Right lobe of liver (tissue), 6 donors: ENCODE measurements at places on chromosomes 6 and 20.

DNA sequence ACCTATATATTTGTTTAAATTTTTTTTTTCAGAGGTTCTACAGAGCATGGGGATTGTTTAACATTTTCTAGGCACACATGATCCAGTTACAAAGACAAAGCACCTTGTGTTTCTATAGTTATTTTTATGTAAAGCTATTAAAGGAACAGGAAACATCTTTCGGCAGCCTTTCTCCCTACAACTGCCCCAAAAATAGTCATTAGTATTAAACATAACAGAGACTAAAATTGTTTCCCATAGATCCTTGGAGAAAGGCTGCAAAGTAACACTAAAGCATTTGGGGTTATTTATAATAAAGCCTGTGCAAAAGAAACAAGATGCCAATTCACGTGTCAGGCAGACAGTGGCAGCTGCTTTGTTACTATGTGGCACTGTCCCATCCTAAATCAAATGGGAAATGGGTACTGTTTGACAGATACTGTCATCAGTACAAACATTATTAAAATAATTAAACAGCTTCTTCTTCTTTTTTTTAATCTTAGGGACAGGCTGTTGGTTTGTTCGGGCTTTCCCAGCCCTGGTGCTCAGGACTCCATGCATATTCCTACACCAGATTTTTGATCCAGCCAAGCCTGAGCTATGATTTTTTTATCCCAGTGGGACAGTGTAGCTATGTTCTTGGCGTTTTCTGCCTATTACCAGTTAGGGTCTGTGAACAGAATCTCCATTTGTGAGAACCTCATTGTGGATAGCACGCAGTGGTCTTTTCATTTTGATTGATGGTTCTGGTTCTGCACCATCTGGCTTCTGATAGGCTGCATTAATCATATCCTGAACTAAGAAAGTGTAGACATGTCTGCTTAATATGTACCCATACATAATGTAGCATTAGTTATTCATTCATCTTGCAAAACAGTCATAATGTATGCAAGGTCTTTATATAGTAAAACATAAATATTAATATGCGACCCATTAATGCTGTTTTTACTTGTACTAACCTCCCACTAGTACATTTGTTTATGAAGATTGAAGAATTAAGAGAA is 460.4 kb upstream of the SOX4 start:
- no peak for DNase-seq

GRCh38 chr6:88843040-88843439 is 120.4 kb downstream of the RNGTT start:
- no peak for DNase-seq

- DNase-seq = no peak
These were observed 26.8 kb upstream of the CLIC5 start for GRCh38 chr6:46042355-46042999.

GRCh38 chr6:170360476-170360875 is 53.9 kb downstream of the FAM120B start:
- DNase-seq = no peak

DNA sequence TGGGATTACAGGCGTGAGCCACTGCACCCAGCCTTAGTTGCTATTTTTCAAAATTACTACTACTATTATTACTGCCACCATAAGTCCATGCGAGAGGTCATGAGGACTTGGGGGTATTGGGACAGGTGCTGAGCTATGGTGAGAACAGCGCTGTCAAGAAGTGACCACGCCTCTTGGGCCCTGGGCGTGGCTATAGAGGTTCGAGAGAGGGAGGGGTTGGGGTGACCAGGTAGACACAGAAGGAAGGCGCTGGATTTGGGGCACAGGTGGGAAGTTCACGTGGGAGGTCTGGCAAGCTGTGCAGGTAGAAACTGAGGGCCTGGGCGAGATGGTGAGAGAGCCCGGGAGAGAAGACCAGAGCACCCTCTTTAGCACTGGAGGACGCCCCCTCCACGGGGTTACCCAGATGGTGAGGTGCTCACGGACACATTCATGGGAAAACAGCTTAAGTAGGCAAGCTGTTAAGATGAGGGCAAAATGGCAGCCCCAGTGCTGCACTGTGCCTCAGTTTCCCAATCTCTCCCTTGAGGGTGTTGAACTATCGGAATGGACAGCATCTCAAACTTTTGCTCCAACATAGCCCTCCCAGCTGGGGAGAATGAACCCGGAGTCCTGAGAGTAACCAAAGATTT is 61.0 kb downstream of the RAB44 start:
- DNase-seq = no peak

GRCh38 chr6:83055366-83055964 is 10.2 kb downstream of the UBE3D start:
- DNase-seq = no peak

DNA sequence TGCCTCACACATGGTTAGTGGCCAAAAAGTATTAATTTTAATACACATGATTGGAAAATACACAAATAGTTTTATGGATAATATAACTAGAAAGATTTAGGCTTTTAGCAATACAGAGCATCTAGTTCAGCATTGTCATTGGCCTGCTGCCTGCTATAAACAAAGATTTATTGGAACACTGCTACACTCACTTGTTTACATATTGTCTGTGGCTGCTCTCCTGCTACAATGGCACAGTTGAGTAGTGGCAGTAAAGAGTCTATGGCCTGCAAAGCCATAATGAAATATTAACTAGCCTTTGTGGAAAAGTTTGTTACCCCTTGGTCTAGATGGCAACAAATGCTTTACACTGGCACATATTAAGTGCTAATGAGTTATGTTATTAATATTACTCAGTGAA is 37.8 kb downstream of the ZNF451 start:
- DNase-seq = no peak

GRCh38 chr6:48615041-48615440 is 504.0 kb upstream of the PTCHD4 start:
- DNase-seq = no peak

DNA sequence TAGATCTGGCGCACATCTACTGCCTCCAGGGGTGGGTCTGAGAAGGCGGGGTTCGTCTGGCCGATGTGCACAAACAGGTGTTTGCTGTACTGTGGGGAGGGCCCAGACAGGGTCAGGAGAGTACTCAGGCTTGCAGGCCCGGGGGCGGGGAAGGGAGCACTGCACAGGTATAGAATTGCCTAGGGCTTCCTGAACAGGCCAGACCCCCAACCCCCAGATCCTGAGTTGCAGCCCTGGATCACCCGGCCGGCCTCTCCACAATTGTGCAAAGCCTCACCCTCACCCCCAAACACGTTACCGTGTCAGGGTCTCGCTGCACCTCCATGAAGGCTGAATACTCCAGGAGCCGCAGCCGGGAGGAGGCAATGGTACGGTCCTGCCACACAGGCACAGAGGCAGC is 7.8 kb downstream of the RPL10A start:
- DNase-seq = no peak

DNA sequence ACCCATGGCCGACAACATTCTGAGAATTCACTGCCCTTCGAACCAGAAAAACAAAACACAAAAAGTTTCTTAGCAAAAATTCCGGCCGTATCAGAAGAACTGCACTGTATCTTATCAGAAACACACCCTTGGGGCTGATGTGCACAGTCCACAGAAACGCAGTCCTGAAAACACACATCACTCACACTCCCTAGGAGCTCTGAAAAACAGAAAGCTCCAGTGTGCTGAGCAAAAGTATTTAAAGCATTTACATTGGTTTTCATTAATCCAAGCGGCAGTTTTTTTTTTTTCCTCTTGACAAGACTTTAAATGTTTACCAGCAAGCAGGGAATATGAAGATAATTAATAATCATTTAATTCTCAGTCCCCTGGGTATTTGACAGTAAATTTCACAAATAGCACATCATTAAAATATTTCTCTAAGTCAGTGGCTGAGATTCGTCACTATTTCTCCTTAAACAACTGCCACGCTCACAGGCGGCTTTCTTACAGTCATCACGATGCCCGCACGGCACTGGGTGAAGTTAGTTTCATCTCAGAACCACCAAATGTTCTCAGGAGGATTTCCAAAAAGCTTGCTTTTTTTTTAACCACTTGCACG is 13.3 kb downstream of the NFATC2 start:
- DNase-seq = no peak

DNA sequence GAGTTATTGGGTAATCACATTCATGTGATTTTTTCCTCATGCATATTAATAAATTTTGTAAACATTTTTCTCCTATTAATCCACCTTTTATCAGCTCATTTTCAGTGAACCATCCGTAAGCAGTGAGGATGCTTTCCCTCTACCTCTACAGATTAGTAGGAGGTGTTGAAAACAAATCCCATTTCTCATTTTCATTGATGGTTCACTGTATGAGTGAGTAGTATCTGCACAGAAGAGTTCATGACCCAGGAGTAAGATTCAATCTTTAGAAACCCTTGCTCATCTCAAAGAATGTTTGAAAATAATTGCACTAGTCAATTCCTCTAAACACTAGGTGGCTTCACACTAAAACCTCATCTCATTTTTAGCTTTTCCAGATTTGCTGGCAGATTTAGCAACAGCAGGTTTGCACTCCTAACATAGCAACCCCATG is 440.0 kb downstream of the HAO1 start:
- DNase-seq = no peak

- peak; percentile 77 for DNase-seq
These were observed 37.7 kb downstream of the KIF25 start for GRCh38 chr6:168035098-168035660.

DNA sequence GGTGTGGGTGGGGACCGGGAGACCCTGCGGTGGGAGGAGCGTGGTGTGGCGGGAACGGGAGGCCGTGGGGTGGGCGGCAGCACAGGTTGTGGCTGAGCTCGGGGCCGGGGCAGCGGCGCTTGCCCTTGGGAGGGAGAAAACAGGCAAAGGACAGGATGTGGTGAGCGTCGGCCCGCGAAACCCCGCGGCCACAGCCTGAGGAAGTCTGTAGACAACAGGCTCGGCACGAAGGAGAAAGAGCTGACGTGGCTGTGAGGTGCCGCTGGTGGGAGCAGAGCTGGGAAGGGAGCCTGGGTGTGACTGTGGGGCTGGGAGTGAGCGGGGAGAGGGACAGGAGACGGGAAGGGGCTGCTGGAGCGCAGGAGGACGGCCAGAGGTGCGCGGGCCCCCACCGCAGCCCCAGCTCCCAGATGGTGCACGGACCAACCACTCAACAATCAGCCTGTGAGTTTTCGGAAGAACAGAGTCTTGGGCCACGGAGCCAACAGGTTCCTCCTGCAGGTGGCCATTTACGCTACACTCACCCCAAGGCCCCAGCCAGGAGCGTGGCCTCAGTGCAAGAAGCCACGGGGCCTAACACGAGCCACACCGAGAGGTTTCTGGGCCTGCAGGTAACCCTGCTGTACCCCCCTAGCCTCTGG is 202.8 kb downstream of the DLL1 start:
- DNase-seq = peak; percentile 58

DNA sequence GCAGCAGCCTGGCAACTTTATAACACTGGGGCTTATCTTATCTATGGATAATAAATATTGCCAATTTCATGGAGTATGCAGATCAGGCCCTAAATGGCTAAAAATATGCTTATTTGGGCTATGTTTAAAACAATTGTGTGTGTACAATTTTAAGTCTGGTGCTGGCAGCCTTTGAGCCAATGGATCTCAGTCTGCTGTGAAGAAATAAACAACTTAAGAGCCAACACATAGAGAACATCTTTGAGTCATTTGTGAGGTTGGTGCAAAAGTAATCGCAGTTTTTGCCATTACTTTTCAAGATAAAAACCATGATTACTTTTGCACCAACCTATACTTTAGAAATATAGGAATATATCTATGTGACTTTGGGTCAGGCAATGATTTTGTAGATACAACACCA is 129.1 kb upstream of the CARMIL1 start:
- no peak for DNase-seq

- no peak for DNase-seq
These were observed 136.7 kb upstream of the CNR1 start for GRCh38 chr6:88302769-88303225.

DNA sequence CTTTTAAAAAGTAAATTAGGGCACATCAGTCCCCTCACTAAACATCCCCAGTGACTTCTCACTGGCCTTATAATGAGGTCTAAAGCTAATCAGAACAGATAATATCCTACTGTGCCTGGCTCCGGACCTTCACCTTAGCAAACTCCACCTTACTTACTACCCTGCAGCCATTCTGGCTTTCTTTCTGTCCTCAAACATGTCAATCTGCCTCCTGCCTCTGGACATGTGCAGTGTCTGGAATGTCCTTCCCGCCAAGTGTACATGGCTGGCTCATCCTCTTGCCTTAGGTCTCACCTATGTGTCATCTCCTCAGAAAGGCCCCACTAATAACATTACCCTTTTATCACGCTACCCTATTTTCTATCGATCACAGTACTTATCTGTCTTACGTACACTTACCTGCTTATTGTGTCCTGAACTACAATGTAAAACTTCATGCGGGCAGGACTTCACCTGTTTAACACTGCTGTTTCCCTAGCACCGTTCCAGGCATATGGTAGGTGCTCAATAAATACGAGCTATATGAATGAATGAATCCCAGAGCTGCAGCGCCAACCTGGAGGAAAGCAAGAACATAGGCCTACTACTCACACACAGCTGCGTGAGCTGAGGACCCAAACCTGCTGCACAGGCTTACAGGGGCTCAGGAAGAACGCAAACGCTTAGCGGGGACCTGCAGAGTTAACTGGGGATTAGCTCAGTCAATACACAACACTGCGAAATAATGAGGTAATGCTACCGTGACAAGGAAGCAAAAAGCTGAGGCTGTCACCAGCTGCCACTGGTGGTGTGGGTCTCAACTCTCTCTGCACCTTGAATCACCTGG is 991 bp downstream of the UQCC2 start:
- DNase-seq = no peak

- DNase-seq = no peak
These were observed 29.1 kb upstream of the CSNK2A1 start for GRCh38 chr20:572727-573126.

DNA sequence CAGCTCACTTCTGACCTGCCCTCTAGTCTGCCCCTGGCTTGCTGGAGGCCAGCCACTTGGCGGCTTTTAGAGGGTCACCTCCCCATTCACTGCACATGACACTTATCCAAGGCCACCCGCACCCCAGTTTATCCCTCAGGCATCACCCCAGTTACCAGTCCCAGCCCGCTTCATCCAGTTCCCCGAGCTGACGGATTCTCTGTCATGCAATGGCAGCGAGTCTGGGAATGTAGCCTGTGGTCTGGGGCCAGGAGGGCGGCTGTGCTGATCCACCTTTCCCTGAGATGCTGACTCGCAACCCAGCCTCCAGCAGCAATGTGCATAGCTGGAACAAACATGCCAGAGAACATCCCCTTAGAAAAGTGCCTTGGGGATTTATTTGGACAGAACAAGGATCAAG is 25.8 kb downstream of the SYNDIG1 start:
- no peak for DNase-seq

GRCh38 chr6:114712129-114712662 is 369.4 kb upstream of the HS3ST5 start:
- DNase-seq = no peak

- DNase-seq = peak; percentile 14
These were observed 17.1 kb downstream of the NPEPL1 start for GRCh38 chr20:58709703-58710039.
